ENCODE measurements at places on chromosomes 6 and 20.

DNA sequence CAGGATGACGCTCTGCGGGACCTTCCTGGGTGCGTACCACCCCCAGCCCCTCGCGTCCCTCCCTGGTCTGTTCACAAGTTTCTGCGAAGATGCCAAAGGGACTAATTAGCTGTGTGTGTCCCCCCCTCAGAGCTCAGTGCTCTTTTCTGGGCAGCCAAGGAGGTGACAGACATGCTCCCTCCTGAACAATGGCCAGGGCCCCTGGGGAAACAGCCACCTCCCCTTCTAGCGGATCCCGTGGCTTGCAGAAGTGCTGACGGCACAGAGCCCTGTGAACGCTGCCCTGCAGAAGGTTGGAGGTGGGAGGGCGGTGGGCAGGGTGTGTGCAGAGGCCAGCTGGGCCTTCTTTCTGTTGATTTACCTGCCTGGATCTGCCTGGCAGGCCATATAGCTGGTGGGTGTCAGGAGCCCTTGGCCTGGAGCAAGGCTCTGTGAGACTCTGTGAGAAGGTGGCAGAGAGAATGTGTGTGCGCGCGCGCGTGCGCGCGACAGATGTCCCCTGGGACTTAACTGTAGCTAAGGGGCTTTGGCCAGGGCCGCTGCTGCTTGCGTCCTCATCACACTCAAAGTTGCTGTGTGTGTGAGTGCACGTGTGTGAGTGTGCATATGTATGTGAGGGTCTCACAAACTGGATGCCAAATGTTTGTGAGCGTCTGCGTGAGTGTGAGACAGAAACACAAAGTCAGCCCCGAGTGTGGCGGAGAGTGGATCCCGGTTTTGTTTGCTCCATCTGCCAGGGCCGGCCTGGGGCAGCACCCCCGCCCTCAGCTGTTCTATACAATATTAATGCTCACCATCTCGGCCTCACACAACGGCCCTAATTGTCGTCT lies 3.5 kb upstream of the MYT1 start:
- H3K27me3 ChIP-seq = peaks cover 78% of the 10 kb centered on the region
- DNase-seq = no peak
- H3K36me3 ChIP-seq = no peaks in the 10 kb centered on the region
- no peaks in the 10 kb centered on the region for H3K4me1 ChIP-seq

- no peak for DNase-seq
- H3K4me1 ChIP-seq = no peaks in the 10 kb centered on the region
- no peak overlapping the region for H3K27ac ChIP-seq
- no peaks in the 10 kb centered on the region for H3K36me3 ChIP-seq
Observed at GRCh38 chr6:118203545-118203944, 296.5 kb downstream of the SLC35F1 start.

DNA sequence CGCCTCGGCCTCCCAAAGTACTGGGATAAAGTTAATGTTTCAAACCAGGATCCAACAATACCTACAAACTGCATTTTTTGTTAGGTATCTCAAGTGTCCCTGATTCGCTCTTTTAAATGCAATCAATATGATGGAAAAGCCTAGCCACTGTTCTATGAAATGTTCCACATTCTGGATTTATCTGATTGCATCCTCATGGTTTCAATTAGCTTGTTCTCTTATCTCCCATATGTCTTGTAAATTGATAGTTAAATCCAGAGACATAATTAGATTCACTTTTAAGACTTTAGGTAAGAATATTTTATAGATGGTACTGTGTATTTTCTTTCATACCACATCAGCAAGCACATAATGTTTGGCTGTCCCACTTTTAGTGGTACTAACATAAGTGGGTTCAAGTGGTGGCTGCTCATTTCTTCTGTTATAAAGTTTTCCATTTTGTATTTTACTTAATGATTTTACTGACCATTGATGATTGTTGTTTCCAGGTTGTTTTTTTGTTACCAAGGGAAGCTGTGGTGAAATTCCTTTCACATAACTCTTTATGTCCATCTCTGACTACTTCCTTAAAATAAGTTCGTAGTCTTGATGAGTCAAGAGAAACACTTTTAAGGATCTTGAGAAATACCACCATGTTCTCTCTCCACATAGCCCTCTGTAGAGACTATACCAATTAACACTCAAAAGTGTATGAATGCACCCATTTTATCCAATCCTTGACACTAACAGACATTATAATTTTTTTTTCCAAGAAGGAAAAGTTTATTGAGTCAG lies 40.5 kb downstream of the RNGTT start:
- H3K27me3 ChIP-seq = no peaks in the 10 kb centered on the region
- no peak for DNase-seq
- no peaks in the 10 kb centered on the region for H3K4me1 ChIP-seq
- H3K27ac ChIP-seq = no peak overlapping the region

DNA sequence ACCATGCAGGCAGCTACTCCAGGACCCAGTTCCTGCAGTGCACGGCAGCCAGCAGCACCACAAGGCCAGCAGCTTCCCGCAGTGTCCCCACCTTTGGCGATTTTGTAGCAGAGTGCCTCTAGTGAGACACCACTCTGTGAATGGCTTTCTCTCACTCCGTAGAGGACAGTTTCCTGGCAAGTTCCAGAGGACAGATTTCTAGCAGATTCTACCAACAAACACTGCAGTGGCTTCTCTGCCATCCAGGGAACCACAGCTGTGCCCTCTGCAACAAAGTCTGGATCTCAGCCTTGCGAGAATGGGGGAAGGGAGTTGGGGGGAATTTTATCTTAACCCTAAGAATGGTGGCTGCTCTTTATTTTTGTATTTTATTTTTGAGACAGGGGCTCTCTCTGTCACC lies 28.7 kb downstream of the SNHG17 start:
- no peaks in the 10 kb centered on the region for H3K27me3 ChIP-seq
- no peaks in the 10 kb centered on the region for H3K36me3 ChIP-seq
- H3K4me1 ChIP-seq = no peaks in the 10 kb centered on the region
- no peak for DNase-seq
- no peak overlapping the region for H3K4me3 ChIP-seq

- H3K27me3 ChIP-seq = no peaks in the 10 kb centered on the region
- no peak overlapping the region for H3K27ac ChIP-seq
- DNase-seq = no peak
- H3K4me1 ChIP-seq = no peaks in the 10 kb centered on the region
- H3K36me3 ChIP-seq = peaks cover 87% of the 10 kb centered on the region
Observed at GRCh38 chr6:35640017-35640664, 48.6 kb downstream of the FKBP5 start.

DNA sequence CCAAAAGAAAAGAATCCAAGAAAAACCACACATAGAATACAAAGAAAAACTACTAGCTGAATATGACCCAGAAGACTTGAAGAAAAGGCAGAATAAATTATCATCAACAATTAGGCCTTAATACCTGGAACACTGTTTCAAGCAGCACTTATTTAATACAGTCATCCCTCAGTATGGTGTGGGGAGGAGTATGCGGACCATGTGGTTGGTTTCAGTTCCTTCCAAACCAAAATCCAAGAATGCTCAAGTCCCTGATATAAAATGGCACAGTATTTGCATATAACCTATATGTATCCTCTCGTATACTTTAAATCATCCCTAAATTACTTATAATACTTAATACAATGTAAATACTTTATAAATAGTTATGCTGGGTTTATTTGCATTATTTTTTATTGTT lies 16.1 kb downstream of the CDK19 start:
- H3K27me3 ChIP-seq = no peaks in the 10 kb centered on the region
- H3K36me3 ChIP-seq = no peaks in the 10 kb centered on the region
- H3K4me1 ChIP-seq = peaks cover 8% of the 10 kb centered on the region
- no peak overlapping the region for H3K4me3 ChIP-seq

DNA sequence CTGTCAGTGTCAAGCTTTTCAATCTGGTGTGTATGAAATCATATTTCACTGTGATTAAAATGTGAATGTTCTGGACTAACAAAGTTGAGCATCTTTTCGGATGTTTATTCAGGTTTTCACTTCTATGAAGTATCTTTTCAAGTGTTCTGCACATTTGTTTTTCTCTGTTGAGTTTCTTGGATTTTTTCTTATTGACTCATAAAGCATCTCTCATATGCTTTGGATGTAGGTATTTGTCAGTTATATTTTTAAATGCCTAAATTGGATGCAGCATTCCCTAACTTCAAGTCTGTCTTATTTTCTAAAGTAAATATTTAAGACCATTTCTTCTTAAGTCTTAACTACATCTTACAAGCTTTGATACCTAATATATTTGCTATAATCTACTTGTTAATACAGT lies 398.0 kb downstream of the PLCB1 start:
- no peak for DNase-seq
- H3K27ac ChIP-seq = no peak overlapping the region
- H3K36me3 ChIP-seq = no peaks in the 10 kb centered on the region
- H3K27me3 ChIP-seq = no peaks in the 10 kb centered on the region
- no peak overlapping the region for H3K4me3 ChIP-seq

- no peak for DNase-seq
- peaks cover 14% of the 10 kb centered on the region for H3K4me1 ChIP-seq
- H3K27ac ChIP-seq = no peak overlapping the region
- H3K4me3 ChIP-seq = no peak overlapping the region
Observed at GRCh38 chr6:15960740-15961634, 167.9 kb upstream of the MYLIP start.

DNA sequence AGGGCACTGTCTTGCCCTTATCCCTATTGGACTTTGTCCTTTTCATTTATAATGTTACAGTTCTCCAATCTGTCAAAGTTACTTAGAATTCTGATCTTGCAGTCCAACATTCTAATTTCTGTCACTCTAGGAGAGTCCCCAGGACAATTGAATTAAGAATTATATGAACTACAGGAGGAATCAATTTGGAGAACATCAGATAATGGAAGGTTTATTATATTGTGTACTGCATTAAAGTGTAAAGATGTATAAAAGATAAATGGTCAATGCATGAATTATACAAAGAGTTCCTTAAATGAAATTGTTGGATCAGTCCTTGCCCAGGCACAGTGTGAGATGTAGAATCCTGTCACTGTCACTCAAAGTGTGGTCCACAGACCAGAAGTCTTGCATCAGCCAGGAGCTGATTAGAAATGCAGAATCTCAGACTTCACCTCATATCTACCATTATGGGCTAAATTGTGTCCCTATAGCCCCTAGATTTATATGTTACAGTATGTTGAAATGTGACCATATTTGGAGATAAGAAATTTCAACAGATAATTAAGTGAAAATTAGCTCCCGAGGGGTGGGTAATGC lies 145.5 kb downstream of the BTBD3 start:
- H3K4me3 ChIP-seq = no peak overlapping the region
- H3K36me3 ChIP-seq = no peaks in the 10 kb centered on the region
- no peaks in the 10 kb centered on the region for H3K4me1 ChIP-seq
- DNase-seq = no peak
- H3K27ac ChIP-seq = no peak overlapping the region

DNA sequence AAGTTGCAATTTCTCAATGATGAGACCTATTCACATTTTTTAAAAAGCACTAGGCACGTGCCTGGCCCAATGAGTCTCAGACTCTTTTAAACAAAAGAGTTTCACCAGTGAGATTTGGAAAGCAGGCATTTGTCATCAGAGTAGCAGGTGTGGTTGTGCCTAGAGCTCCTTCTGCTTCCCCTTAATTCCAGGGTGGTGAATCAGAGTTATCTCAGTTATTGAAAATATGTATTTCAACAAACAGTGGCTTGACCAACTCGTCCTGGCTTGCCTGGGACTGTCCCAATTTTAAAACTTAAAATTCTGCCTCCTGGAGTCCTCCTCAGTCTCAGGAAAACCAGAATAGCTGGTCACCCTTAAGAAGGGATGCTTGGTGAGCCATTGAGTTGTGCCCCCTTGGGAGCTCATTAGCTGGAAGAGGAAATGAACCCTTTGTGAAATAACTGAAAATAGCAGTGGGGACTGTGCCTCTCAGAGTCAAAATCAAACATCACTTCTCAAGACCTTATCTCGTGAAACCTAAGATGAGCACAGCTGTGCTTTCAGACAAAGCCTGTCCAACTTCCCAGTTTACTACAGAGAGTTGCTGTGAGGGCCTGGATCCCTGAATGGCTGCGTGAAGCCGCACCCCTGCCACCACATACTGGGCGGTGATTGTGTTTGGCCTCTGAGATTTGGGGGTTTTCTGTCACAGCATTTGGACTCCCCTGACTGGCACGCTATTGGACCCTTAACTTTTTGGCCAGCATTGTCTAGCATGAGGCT lies 116.3 kb downstream of the ANKRD60 start:
- H3K27me3 ChIP-seq = no peaks in the 10 kb centered on the region
- H3K27ac ChIP-seq = no peak overlapping the region
- DNase-seq = no peak

DNA sequence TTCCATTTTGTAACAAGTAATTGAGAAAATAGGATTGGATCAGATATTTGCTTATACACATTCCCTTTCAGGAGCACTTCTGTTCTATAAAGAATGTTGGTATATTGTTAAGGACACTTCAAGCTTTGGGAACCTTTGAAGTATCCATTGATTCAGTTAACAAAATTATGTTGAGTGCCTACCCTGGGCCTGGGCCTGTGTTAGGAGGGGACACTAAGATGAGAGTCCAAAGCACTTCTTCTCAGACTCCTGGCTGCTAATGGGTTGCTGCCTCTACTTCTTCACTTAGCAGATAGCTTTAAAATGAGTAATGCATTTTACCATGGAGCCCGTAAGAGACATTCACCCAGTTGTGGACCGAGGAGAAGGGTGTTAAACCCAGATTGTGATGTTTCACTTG lies 40.3 kb downstream of the PTPN1 start:
- peaks cover 25% of the 10 kb centered on the region for H3K4me1 ChIP-seq
- H3K27me3 ChIP-seq = no peaks in the 10 kb centered on the region
- no peak for DNase-seq
- no peak overlapping the region for H3K4me3 ChIP-seq
- no peaks in the 10 kb centered on the region for H3K36me3 ChIP-seq

DNA sequence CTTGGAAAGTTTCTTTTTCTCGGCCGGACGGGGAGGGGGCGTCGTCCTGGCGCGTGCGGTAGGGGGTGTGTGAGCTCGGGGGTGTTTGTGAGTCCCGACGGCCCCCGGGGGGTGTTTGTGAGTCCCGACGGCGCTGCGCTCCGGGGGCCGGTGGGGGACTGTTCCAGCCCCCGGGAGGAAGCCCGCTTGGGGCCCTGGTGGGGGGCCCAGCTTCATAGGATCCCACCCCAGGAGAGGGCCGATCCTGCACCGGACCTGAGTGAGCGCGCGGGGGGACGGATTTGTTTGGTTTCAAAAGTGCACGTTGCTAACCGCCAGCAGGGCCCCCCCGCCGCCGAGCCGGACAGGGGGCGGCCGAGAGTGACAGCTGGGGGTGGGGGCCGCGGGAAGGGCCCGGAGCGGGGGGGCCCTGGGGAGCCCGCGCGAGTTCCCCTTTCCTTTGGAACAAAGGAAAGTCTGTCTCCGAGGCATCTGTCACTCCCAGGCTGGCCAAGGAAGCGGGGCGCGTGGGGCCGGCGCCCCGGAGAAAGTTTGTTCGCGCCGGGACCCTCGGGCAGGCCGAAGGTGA lies 485 bp downstream of the TGIF2 start:
- peak; percentile 54 for DNase-seq
- H3K27ac ChIP-seq = peak overlapping the region; percentile 89
- H3K4me3 ChIP-seq = peak overlapping the region; percentile 75
- H3K27me3 ChIP-seq = no peaks in the 10 kb centered on the region

GRCh38 chr6:144377586-144378210 lies 92.6 kb downstream of the UTRN start:
- DNase-seq = no peak
- H3K27ac ChIP-seq = peak overlapping the region; percentile 56
- peaks cover 26% of the 10 kb centered on the region for H3K4me1 ChIP-seq

GRCh38 chr6:34867484-34867883 lies 20.4 kb downstream of the TAF11 start:
- no peak overlapping the region for H3K27ac ChIP-seq
- peaks cover 50% of the 10 kb centered on the region for H3K36me3 ChIP-seq
- no peak for DNase-seq
- H3K4me1 ChIP-seq = no peaks in the 10 kb centered on the region
- no peaks in the 10 kb centered on the region for H3K27me3 ChIP-seq
- H3K4me3 ChIP-seq = no peak overlapping the region

- no peaks in the 10 kb centered on the region for H3K4me1 ChIP-seq
- no peaks in the 10 kb centered on the region for H3K36me3 ChIP-seq
- H3K27ac ChIP-seq = no peak overlapping the region
- DNase-seq = no peak
- no peak overlapping the region for H3K4me3 ChIP-seq
Observed at GRCh38 chr6:161677188-161677587, 403.3 kb upstream of the AGPAT4 start.
